ENCODE measurements at places on chromosomes 5 and 9.

DNA sequence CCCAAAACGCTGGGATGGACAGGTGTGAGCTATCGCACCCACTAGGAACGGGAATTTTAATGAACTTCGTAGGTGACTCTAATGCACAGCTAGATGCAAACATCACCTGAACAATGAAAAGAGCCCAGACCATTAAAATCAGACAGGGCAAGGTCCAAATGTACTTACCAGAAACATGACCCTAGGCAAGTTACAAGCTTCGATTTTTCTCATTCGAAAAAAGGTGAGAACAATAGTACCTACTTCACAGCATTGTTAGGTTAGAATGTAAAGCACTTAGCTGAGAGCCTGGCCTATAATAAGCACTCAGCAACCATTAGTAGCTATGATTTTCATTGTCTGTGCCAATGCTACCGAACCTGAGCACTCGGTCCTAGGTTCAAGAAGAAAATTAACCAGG lies 5.8 kb upstream of the KLHL3 start:
- no peak for DNase-seq

- no peak for DNase-seq
Observed at GRCh38 chr5:151612689-151613427, 21.7 kb upstream of the FAT2 start.

GRCh38 chr9:112158656-112159367 lies 16.3 kb downstream of the SUSD1 start:
- DNase-seq, result no peak

DNA sequence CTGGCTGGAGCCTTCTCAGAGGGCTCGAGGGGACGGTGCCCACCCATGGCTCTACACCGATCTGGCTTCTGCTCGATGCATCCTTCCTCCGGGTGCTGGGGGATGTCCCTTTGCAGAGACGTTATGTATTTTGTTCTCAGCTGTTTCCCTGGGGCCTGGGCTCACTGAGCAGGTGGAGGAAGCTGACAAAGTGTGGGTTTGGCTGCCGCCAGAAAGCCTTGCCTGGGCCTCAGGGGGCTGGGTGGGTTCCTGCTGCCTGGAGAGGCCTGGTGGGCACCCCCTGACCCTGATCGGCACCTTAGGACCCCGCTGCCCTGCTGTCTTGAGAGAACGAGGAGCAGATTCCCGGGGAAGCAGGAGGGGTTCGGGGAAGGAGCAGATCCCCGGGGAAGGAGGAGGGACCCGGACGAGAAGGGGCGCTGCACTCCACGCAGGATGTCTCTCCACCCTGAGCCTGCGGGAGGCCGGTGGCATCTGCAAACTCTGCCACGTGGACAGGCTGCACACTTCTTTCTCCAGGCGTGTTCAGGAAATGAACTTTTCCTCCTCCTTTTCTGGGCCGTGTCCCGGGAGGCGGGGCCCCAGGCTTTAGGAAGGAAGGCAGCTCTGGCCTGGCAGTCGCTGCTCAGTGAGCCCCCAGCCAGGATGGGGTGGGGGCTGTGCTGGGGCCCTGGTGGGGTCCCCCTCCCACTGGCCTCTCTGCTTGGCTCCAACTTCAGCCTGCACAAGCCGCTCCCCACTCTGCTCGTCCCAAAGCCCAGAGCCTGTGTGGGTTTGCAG lies 148.9 kb downstream of the RXRA start:
- DNase-seq, result peak; percentile 50

DNA sequence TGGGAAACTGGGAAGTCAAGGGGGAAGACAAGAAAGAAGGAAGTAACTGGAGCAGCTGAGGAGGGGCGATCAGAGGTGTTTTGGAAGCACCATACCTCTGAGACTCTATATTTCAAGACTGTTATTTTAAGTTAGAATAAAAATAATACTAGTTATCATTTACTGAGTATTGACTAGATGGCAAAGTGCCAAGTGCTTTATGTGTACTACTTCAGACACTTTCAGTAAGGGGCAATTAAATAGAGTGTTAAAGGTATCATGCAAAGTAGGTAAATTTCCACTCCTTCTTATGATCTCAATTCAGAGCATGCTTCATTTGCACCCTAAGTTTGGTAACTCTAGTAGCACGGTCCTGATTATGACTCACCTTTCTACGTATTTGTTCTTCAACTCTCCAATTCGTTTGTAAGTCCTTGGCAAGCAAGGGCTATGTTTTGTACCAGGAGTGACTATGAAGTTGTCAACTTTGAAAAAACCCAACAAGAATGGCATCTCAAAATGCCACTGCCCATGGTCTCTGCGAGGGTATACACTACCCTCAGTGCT lies 152.4 kb upstream of the RAPGEF1 start:
- DNase-seq, result no peak

DNA sequence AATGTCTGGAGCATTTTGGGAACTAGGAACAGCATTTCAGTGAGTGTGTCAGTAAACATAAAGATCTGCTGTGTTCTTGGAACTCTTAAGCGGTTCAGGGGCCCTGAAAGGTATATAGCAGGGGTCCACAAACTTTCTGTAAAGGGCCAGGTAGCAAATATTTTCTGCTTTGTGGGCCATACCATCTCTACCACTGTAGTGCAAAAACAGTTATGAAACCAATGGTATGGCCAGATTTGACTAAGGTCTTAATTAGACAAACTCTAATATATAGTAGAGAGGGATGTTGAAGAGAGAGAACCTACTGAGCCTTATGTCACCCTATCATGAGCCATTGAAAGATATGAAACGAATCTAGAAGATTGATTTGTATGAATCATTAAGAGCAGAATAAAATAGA lies 5.3 kb downstream of the TNPO1 start:
- DNase-seq, result no peak

DNA sequence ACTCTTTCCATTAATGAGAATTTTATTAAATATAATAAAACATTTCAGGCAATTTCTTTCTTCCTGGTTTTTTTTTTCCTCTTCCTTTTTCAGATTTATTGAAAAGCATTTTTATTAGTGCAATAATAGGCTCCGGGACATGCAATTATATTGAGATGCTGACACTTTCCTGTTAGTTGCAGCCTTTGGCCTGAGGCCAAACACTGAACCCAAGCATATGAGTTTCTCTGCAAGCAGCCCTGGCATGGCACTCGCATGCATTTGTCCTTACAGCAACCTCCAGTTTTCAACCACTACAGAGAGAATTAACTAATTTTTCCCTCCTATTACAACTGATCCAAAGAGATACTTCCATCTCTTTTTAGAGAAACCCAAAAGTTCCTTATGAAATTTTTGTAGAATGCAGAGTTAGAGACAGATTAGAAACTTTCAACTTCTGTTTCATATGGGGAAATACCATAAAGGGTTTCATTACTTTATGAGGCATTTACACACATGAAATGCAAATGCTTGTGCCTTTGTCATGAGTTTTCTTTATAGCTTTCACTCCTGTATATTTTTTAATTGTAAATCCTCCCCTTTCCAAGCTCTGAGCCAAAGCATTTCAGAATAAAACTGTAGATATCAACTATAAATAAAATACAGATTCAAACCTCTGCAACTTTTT lies 183.0 kb downstream of the CETN3 start:
- DNase-seq, result no peak

- no peak for DNase-seq
Observed at GRCh38 chr9:76101491-76101890, 211.0 kb downstream of the PCSK5 start.

GRCh38 chr9:108811944-108812343 lies 43.8 kb downstream of the ACTL7B start:
- no peak for DNase-seq

DNA sequence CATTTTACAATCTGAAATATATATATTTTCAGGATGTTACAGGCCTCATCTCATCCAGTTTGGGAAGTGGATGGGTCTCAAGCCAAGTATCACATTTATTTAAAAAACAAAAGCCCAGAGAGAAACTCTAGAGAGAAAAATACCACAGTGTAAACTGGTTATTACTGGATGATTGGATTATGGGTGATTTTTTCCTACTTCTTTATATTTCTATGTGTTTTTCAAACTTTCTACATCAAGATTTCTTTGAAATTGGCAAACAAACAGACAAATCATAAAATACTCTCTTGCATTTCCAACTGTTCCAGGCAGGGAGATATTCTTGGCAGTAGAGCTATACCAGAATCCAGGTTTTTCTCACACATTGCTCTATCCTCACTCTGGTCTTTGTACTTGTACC lies 116.0 kb upstream of the SMIM23 start:
- no peak for DNase-seq

GRCh38 chr9:89454498-89455355 lies 43.2 kb downstream of the SEMA4D start:
- DNase-seq, result no peak

GRCh38 chr9:115864581-115864980 lies 289.0 kb upstream of the PAPPA start:
- DNase-seq, result no peak

DNA sequence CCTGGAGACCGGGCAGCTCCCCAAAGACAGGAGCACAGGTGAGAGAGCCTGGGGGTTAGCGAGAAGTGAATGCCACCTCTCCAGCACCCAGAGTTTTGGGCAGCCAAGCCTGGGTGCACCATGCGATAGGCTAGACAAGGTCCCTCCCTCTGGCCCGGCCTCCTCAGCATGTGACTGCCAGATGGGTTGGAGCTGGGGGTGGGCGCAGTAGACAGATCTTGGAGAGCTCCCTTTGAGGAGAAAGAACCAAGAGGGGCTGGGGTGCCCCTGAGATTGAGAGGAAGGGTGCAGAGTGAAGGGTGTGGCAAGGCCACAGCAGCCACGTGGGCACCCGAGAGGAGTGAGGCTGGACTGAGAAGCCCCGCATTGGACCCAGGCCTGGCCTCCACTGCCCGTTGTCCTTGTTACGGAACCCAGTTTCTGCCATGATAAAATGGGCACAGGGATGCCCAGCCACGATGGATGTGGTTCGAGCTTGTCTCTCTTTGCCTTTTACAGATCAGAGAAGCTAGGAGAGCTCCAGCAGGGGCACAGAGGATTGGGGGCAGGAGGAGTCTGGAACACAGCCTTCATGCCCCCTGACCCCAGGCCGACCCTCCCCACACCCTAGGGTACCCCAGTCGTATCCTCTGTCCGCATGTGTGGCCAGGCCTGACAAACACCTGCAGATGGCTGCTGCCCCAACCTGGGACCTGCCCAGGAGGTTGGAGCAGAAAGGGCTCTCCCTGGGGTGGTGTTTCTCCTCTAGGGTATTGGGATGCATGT lies 1.4 kb downstream of the TMEM141 start:
- DNase-seq, result no peak

DNA sequence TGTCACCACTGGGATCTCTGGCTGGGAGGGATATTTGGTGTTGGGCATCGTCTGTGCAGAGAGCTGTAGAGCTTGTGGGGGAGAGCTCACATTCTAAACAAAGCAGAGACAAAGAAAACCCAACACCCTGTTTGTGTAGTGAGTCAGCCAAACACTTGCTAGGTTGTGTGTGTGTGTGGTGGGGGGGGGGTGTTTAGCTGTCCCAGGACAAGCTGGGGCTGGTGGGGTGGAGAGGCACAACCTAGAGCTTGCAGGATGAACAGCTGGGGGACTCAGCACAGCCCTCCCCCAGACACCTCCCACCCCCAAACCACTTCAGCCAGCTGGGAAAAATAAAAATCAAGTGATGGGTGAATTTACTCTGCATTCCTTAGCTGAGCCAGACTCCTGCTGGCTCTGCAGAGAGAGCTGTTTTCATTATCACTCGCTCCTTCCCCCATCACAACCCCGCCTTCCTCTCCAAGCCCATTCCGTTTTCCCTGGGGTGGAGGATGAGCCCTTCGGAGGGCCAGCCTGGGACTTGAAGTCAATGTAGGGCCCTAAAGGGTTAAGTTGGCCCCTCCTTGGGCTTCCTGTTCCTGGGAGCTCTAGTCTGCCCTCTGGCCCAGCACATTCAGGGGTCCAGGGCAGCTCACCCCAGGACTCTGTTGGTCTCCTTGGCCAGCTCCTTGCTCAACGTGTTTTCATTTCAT lies 2.6 kb downstream of the OLFML2A start:
- DNase-seq, result no peak

GRCh38 chr9:1117439-1117838 lies 67.3 kb downstream of the DMRT2 start:
- DNase-seq, result no peak

GRCh38 chr9:19050637-19051591 lies 1.7 kb downstream of the RRAGA start:
- DNase-seq, result no peak

DNA sequence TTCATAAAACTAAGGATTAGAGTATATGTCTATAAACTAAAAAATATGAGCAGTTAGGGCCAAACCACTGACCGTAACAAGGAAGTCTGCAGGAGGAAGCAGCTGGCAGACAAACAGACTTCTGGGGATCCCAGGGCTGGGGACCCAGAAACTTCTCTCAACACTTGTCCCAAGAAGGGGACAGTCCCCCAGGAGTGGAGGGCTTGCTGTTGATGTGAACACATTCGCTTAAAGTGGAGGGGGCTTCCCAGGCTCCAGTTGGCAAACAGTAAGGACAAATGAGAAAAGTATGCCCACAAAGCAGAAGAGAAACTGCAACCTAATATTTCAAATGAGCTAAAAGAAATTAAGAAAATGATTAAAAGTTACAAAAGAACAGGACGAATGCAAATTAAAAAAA lies 83.7 kb downstream of the PDE8B start:
- peak; percentile 55 for DNase-seq

DNA sequence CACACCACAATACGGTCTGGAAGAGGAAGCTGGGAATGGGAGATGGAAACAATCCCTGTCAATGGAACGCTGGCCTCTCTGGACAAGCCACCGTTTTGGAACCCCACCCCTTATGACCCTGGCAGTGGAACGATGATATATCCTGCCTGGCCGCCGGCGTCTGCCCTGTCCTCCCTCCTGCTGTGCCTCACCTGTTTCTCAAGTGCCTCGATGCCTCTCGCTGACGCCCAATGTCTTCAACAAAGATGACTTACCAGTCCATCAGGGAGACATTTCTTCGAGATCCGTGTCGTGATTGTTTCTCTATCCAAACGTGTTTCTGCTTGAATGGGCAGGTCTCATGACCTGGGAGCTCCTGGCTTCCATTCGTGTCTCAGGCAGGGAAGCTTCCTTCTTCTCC lies 476.5 kb downstream of the SPATA31A7 start:
- no peak for DNase-seq
